NB4 (cell line): ENCODE measurements at places on chromosomes 3 and 15.

- DNase-seq, result no peak
Measured at GRCh38 chr3:116473602-116474001, 28.3 kb upstream of the LSAMP start.

DNA sequence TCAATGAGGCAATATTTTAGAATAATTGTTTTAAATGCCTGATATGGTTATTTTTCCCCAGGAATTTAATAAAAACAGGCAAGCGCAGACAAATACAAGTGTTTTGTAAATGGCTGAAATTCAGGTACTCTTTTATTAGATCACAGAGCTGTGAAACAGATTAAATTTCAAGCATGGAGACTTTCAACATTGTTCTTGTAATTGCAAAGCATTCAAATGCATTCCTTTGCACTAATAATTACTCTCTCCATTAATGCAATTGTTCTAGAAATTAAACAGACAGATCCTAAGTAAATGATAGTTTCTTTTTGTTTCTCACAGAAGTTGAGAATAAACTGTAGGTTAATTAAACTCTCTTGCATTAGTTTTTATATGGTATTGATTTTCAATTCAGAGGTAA lies 42.4 kb upstream of the TGFBR2 start:
- no peak for DNase-seq

GRCh38 chr3:9172851-9173321 lies 76.6 kb downstream of the SRGAP3 start:
- DNase-seq, result peak; percentile 31

DNA sequence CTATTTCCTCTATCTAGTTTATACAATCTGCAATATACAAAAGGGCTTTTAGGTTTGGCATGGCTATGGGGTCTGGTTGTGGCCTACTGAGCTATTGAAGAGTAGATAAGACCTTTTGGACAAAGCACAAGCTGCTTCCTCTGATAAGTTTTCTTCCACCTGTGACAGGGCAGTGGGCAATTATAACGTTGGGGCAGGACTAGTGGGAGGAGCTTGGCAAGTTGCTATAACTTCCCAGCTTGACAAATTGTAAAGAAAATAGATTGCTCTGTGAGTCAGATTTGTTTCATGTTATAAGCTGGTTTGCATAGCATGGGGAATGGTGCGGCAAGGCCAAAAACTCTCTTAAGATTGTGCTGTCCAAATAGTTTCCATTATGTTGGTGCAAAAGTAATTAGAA lies 64.9 kb downstream of the SLC7A14 start:
- DNase-seq, result no peak

- no peak for DNase-seq
Measured at GRCh38 chr3:49720855-49721595, 1.5 kb upstream of the AMIGO3 start.

DNA sequence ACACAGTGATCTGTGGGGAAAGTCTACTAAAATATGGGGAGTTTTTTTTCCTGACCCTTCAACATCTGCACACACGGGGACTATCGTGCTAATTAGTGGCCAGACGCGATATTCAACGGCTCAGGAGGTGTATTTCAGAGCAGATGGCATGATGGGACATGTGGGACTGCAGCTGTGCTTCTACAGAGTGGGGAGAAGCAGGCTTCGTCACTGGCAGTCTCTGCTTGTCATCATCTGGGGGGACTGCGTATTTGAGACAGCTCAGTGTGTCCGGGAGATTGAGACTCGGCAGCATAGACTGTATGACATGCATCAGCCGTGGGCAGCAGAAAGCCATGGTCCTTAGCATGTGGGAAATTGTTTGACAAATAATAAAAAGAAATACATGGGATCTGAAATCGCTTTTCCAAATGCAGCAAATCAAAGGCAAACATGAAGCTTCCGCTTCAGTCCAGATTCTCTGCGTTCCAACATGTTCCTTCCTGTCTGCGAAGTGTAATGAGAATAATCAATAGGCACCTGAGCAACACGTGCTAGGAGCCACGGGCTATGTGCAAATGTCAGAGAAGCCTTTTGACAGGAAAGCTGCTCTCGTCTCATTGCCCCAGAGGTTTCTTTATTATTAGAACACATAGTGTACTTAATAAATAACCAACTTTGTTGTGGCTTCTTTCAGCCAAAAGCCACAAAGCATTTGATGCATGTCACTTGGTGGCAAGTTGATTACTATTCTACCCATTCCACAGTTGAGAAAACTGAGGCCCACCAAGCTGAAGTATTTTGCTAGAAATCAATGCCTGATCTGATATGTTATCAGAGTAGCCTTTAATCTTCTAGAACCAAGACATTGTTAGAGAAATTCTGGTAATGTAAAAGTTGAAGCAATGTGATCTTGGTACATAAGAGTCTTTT lies 276.3 kb downstream of the RYR3 start:
- no peak for DNase-seq

DNA sequence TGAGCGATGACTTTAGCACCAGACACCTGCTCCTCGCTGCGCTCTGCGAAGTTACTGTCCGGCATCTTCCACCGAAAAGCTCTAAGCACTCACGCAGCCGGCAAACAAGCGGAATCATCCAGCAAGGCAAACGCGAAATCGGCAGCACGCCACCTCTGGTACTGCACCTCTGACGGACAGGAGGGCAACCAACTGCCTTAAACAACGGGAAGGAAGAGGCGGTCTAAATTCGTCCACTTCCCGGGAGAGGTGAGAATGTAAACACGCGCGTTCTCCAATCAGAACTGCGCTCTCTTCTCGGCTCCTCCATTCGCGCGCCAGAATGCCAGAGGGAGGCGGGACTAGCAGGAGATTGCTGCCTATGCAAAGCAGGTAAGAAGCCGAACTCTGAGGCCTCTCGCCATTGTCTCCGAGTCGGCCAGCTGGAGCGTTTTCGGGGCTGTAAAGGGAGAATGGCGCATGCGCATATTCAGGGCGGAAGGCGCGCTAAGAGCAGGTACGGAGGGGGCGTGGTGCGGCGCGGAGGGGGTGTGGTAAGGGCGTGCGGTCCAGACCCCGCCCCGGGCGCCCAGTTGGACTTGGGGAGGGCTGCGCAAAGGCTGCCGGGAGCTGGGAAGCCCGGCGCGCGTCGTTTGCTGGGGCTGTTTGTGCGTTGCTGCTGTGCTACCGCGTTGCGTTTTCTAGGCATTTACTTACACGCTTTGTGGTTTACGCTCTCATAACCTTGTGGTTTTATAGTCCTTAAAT lies at the start of the genes BTD and HACL1:
BTD (plus strand) TSS at position 347 of the 747 bp plus-strand sequence. CDS start 33,695 bp downstream, outside the sequence.
HACL1 (minus strand) TSS at position 171 of the 747 bp plus-strand sequence; CDS start at position 65, 106 bp downstream.
- DNase-seq, result peak; percentile 99

DNA sequence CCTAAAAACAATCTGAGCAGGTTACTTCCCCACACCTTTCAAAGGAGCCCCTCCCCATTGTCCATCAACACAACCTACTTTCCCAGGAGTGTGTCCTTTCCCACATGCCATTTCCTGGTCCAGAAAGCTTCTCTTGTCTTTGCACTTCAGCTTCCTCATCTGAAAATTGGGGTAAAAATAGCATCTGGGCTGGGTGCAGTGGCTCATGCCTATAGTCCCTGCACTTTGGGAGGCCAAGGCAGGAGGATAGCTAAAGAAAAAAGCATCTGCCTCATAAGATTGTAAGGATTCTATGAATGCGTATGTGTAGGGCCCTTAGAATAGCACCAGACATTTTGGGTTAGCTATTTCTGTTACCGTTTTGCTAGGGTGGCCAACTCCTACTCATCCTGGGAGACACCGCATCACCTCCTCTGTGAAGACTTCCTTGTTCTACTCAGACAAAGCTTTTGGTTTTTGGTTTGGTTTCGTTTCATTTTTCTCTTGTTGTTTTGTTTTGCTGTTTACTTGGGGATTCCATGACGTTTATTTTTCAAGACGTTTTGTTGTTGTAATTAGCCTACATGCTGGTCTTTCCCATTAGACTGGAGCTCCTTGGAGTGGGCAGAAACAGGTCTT lies 224.4 kb upstream of the TLE3 start:
- peak; percentile 12 for DNase-seq

GRCh38 chr3:99751649-99752048 lies 66.0 kb upstream of the CMSS1 start:
- no peak for DNase-seq

DNA sequence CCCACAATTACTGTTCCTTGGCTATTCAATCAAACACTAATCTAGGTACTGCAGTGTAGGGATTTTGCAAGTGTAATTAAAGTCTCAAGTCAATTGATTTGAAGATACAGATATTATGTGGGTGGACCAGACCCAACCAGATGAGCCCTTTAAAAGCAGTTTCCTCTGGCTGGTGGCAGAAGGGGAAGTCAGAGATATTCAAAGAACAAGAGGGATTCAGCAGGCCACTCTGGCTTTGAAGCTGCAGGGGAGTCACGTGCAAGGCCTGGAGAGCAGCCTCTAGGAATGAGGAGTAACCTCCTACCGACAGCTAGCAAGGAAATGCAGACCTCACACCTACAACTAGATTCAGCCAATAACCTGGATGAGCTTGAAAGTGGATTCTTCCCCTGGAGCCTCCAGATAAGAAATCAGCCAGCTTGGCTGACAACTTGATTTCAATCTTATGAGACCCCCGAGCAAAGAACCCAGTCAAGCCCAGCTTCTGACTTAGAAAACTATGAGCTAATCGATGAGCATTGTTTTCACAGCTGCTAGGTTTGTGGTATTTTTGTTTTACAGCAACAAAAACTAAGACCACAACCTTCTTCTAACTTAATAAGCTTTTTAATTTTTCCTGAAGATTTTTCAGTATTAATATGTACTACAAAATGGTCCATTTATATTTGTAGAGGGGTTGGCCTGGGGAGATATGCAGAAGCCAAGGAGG lies 13.4 kb downstream of the HACD2 start:
- peak; percentile 16 for DNase-seq

DNA sequence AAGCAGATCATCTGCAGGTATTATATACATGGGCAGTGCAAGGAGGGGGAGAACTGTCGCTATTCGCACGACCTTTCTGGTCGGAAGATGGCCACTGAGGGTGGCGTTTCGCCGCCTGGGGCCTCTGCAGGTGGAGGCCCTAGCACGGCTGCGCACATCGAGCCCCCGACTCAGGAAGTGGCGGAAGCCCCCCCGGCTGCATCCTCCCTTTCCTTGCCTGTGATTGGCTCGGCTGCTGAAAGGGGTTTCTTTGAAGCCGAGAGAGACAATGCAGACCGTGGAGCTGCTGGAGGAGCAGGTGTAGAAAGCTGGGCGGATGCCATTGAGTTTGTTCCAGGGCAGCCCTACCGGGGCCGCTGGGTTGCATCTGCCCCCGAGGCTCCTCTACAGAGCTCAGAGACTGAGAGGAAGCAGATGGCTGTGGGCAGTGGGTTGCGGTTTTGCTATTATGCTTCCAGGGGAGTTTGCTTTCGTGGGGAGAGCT lies 639 bp downstream of the MKRN3 start:
- DNase-seq, result peak; percentile 81

DNA sequence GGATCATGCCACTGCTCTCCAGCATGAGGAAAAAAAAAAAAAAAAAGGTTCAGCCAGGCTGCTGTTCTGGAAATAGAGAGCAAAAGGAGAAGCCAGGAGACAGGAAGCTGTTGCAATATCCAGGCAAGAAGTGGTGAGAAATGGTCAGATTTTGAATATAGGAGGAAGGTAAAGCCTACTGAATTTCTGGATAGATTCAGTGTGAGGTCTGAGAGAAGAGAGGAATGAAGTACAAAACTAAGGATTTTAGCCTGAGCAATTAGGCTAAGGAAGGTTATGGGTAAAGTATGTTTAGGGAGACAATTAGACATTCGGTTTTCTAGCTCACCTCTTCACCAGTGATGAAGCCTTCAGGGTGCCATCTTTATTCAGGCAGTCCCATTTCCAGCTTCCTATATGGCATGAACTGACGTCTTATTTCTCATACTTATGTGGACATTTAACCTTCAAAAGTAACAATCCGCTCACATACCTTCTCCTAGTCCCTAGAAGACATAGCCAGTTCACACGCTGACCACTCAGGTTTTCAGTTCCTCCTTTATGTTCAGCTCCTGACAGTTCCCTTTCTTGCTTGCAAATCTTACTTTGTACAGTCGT lies 57.2 kb downstream of the KIF9 start:
- peak; percentile 67 for DNase-seq

DNA sequence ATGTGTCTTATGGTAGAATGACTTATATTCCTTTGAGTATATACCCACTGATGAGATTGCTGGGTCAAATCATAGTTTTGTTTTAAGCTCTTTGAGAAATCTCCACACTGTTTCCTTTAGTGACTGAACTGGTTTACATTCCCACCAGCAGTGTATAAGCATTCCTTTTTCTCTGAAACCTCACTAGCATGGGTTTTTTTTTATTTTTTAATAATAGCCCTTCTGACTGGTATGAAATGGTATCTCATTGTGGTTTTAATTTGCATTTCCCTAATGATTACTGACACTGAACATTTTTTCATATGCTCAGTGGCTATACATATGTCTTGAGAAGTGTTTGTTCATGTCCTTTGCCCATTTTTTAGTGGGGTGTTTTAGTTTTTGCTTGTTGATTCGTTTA lies 494.3 kb downstream of the SQOR start:
- DNase-seq, result no peak

DNA sequence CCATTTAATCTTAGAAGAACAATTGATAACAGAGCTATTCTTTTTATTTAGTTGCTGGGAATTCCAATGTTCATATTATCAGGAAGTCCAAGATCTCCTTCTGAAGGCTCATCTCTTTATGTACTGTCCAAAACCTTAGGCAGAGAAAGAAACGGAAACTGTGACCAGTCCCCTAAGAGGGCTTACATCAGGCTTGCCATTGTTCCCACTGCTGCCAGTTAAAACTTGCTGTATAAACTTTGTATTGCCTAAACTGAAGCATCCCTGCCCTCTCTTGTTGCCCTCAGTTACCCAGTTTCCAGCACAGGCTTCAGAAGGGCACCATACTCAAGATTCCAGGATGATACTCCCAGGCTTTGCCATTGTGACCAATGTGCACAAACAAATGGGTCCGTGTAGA lies 435.2 kb upstream of the NAALADL2 start:
- DNase-seq, result no peak

- peak; percentile 69 for DNase-seq
Measured at GRCh38 chr3:71784914-71785531, at the start of gene PROK2. Gene PROK2, minus strand, starts transcription at chr3:71785148. Its CDS starts 96 bp downstream, at chr3:71785052.

GRCh38 chr15:82995076-82995475 lies 9.1 kb downstream of the RAMAC start:
- DNase-seq, result no peak

DNA sequence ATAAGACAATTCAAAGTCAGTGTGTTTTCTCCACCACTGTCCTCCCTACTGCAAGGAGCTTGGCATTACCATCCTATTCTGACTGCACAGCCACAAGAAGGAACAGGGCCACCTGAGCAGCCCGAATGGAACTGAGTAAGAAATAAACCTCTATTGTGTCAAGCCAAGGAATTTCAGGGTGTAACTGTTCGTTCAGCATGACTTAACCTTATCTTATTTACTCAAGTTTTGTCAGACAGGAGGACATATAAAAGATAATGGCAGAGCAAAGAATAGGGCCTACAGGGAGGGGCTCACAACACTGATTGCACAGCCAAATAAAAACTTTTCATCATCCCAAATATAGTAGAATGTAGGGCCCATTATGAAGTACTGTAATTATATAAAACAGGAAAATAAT lies 236.1 kb downstream of the NEK10 start:
- no peak for DNase-seq

GRCh38 chr15:53522991-53523390 lies 236.5 kb downstream of the WDR72 start:
- no peak for DNase-seq

DNA sequence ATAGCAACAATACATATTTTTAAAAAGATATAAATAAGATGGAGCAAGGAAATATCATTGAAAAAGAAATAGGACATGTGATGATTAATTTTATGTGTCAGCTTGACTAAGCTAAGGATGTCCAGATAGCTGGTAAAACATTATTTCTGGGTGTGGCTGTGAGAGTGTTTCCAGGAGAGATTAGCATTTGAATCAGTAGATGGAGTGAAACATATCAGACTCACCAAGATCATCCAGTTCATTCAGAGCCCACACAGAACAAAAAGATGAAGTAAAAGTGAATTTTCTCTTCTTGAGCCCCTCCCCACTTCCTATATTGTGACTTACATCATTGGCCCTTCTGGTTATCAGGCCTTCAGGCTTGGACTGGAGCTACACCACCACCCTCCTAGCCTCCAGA lies 61.6 kb upstream of the TUSC7 start:
- DNase-seq, result no peak
